Thymus (tissue), 14 donors: ENCODE measurements at places on chromosomes 5 and 9. TPM values are rescaled to one million over a fixed set of nuclear protein-coding genes. Genes with fewer than 3 reads are reported as not detected.
A peak's percentile ranks its signal among the peaks of the same experiment; 100 is the strongest.

Gene JADE2
- total RNA-seq = 11.8 TPM

DNA sequence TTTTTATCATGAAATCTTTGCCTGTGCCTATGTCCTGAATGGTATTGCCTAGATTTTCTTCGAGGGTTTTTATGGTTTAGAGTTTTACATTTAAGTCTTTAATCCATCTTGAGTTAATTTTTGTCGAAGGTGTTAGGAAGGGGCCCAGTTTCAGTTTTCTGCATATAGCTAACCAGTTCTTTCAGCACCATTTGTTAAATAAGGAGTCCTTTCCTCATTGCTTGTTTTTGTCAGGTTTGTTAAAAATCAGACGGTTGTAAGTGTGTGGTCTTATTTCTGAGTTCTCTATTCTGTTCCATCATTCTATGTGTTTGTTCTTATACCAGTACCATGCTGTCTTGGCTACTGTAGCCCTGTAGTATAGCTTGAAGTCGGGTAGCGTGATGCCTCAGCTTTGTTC, 55.9 kb downstream of the YTHDC2 start:
- H3K36me3 ChIP-seq = peaks cover 20% of the 10 kb centered on the region
- H3K4me3 ChIP-seq = no peak overlapping the region
- no peak overlapping the region for H3K27ac ChIP-seq
- no peak for DNase-seq
- no peaks in the 10 kb centered on the region for H3K4me1 ChIP-seq

DNA sequence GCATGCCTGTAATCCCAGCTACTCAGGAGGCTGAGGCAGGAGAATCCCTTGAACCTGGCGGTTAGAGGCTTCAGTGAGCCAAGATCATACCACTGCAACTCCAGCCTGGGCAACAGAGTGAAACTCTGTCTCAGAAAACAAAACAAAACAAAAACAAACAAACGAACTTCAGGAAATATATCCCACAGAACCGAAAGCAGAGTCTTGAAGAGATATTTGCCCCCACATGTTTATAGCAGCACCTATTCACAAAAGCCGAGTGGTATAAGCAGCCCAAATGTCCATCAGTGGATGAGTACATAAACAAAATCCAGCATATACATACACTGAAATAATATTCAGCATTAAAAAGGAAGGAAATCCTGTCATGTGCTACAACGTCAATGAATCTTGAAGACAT, 57.6 kb upstream of the GRIN3A start:
- H3K27ac ChIP-seq = no peak overlapping the region
- no peaks in the 10 kb centered on the region for H3K4me1 ChIP-seq
- H3K4me3 ChIP-seq = no peak overlapping the region
- no peaks in the 10 kb centered on the region for H3K36me3 ChIP-seq

- no peak overlapping the region for H3K27ac ChIP-seq
- H3K36me3 ChIP-seq = no peaks in the 10 kb centered on the region
Measured at GRCh38 chr9:2230362-2230761, 215.2 kb downstream of the SMARCA2 start.

- H3K4me3 ChIP-seq = no peak overlapping the region
- no peak for DNase-seq
- H3K4me1 ChIP-seq = peaks cover 9% of the 10 kb centered on the region
- H3K27ac ChIP-seq = no peak overlapping the region
- no peaks in the 10 kb centered on the region for H3K36me3 ChIP-seq
- peaks cover 15% of the 10 kb centered on the region for H3K27me3 ChIP-seq
Measured at GRCh38 chr9:38073882-38074281, 4.9 kb upstream of the SHB start.

DNA sequence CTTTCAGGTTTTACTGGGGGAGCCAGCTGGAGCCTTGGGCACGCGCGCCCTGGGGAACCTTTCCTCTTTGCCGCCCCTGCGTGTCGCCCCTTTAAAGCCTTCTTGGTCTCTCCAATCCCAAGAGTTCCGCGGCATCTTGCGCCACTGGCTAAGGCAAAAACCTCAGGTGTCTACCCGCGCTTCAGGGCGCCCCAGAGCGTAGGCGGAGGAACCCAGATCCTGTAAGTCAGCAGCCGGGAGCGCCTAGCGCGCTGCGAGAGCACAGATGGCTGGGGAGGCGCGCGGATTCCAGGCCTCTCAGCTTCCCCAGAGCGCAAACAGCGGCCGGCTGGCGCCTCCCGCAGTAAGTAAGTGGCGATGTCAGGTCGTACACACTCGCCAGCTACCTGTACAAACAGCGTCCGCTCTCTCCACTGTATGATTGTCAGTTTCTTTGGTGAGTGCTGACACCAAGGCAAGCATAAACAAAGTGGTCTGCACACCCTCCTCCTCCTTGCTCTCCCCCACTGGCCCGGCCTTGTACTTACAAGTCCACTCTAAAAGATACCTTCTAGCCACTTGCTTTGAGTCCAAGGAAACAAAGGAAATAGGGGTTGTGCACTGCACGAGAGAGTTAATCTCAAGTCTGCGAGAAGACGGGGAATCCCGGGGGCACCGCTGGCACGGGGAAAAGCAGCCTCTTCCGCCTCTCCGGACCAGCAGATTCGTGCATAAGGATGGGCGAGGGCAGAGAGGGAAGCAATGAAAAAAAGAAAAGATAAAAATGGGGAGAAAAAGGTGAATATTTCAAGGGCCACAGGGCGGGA, 2.9 kb downstream of the HTR1A start:
- no peak for DNase-seq
- no peaks in the 10 kb centered on the region for H3K36me3 ChIP-seq
- H3K27ac ChIP-seq = no peak overlapping the region
- H3K4me3 ChIP-seq = no peak overlapping the region
- H3K4me1 ChIP-seq = no peaks in the 10 kb centered on the region
- no peaks in the 10 kb centered on the region for H3K27me3 ChIP-seq

GRCh38 chr5:41918105-41918504, 7.0 kb upstream of the FBXO4 start:
- DNase-seq = no peak
- H3K4me3 ChIP-seq = no peak overlapping the region
- H3K4me1 ChIP-seq = no peaks in the 10 kb centered on the region
- H3K27me3 ChIP-seq = no peaks in the 10 kb centered on the region
- peaks cover 14% of the 10 kb centered on the region for H3K36me3 ChIP-seq

DNA sequence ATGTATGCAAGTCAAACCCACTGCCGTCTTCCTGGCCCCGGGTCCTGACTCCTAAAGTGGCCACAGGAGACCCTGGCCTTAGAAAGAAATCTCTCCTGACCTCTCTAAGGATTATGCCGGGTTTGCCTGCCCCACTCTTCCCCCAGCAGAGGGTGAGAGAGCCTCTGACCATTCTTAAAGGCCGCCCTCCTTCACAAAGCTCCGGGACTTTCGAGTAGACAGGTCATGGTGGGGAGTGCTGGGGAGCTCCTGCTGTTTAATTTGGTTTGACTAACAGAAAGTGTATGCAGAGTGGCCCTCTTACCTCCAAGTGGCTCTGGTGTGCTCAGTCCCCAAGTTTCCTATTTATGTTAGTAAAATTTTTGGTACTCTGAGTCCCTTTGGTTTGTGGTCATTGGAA, 111.8 kb downstream of the LRRC70 start:
- no peak for DNase-seq
- no peaks in the 10 kb centered on the region for H3K27me3 ChIP-seq
- H3K4me3 ChIP-seq = no peak overlapping the region
- H3K4me1 ChIP-seq = no peaks in the 10 kb centered on the region

DNA sequence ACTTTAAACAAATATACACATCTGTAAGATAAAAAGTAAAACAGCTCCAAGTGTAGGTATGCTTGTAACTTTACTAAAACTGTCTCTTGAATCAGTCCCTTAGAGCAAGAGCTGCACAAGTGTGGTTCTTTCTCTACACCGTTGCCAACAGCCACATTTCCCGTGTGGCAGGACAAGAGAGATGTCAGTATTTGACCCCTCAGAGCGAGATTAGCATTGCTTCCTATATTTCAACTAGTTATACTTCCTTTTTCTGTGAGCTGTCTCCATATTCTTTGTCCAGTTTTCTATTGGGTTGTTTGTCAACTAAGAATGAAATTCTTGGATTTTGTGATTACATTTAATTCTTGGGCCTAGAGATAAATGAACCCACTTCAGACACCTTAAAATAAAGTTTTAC, 8.0 kb downstream of the PLIN2 start:
- no peaks in the 10 kb centered on the region for H3K4me1 ChIP-seq
- H3K27ac ChIP-seq = no peak overlapping the region
- H3K27me3 ChIP-seq = no peaks in the 10 kb centered on the region
- H3K36me3 ChIP-seq = peaks cover 39% of the 10 kb centered on the region
- no peak overlapping the region for H3K4me3 ChIP-seq
- DNase-seq = no peak

DNA sequence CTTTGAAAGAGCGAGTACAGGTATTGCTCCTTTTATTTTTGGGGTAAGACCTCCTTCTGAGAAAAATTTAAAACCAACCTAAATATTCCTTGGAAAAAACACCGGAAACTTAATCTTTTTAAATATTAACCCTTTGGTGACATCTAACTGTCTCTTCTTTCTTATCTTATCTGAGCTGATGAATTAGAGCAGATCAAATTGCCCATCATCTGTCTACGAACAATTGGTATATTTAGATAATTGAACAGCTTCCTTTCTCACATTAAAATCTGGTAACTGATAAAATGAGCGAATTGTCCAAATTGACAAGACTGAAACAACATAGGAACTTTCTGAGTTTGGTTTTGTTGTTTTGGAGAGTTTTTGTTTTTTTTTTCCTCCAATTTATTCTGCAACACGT, 2.0 kb downstream of the ISL1 start:
- no peak overlapping the region for H3K4me3 ChIP-seq
- H3K4me1 ChIP-seq = no peaks in the 10 kb centered on the region
- H3K27ac ChIP-seq = no peak overlapping the region
- peaks cover 92% of the 10 kb centered on the region for H3K27me3 ChIP-seq

DNA sequence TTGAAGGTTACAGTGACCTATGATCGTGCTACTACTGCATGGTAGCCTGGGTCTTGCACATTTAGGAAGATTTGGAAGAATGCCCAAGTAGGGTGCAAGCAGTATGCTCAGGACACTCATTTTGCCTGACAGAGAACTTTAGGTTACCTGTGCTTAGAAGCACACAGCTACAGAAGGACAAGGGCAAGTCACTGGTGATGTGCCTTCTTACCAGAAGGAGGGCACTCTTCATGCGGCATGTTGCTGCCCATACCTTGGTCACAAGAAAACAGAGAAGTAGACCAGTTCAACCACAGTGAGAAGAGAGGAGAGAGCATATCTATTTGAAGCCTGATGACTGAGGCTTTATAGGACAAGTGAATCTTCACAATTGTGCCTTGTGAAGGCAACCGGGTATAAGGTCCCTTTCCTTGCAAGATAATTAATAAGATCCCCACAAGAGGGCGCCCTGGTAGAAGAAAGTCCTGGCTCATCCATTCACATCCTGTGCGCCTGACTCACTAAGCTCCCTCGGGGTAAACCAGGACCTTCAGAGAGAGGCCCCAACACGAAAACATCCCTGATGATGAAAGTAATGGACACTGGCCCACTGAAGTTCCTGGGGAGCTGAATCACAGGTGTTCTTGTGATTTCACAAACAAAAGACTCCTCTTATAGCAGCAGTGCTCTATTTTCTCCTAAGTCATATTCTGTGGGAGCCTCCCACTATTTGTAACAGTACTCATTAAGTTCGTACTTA, 38.1 kb upstream of the STARD4 start:
- no peaks in the 10 kb centered on the region for H3K36me3 ChIP-seq
- peak; percentile 94 for DNase-seq
- H3K27me3 ChIP-seq = no peaks in the 10 kb centered on the region
- no peak overlapping the region for H3K4me3 ChIP-seq
- H3K27ac ChIP-seq = peak overlapping the region; percentile 21

DNA sequence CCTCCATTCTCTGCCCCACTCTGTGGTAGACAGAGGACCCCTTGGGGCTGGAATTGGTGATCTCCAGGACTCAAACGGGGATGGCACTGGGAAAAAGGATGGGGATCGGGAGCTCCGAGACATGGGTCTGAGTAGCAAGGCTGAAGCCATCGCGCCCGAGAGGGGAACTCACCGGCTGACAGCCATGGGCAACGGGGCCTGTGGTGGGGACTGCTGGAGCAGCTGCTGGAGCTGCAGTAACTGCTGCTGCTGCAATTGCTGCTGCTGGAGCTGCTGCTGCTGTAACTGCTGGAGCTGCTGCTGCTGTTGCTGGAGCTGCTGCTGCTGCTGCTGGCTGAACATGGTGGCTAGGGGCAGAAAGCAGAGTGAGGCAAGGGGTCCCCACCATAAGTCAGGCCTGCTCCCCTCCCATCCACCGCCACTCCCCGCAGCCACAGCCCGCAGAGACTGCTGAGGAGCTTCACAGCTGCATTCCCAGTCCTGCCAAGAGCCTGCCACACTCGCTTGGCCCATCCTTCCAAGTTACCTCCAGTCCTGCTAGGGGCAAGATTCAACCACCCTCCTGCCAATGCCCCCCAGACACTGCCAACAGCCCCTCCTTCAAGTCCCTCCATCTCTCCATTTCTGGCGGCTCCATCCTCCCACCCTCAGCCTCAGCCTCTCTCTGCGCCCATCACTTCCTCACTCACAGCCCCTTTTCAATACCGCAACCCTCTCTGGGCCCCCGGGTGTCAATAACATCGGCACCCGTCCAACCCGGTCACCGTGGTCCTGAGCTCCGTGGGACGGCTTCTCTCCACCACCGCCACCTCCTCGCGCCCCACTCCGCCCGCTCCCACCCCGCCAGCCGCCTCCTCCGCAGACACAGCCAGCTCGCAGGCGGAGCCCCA, 611 bp downstream of the CIZ1 start:
- H3K4me3 ChIP-seq = peak overlapping the region; percentile 66
- no peak overlapping the region for H3K27ac ChIP-seq
- H3K4me1 ChIP-seq = peaks cover 27% of the 10 kb centered on the region
- peaks cover 29% of the 10 kb centered on the region for H3K36me3 ChIP-seq

DNA sequence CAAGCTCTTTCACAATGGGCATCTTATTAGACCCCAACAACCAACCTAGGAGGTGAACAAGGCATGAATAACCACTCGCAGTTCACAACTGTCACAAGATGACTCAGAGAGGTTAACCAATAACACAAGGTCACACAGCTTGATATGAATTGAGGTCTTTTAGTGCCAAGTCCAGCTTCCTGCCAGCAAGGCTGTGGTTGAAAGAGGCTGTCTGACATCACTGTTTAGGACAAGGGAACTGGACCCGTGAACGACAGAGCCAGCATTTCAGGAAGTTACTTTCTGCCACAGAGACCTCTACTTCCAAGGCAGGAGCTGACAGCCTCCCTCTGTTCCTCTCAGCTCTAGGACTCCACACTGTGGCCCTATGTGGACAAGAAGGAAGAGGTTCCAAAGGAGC, 53.4 kb upstream of the ALDH1B1 start:
- H3K36me3 ChIP-seq = no peaks in the 10 kb centered on the region
- DNase-seq = no peak

Gene CKS2
- total RNA-seq = 245 TPM

Gene IFNK
- not detected for total RNA-seq

- H3K36me3 ChIP-seq = no peaks in the 10 kb centered on the region
- H3K27ac ChIP-seq = no peak overlapping the region
- H3K4me3 ChIP-seq = no peak overlapping the region
- no peak for DNase-seq
Measured at GRCh38 chr9:31445960-31446359, 938.5 kb upstream of the ACO1 start.

Gene MLANA
- total RNA-seq = not detected

Gene FOXD4L4
- total RNA-seq = 0.09 TPM

Gene IQGAP2
- 20.7 TPM for total RNA-seq

- DNase-seq = no peak
- H3K27ac ChIP-seq = no peak overlapping the region
- no peaks in the 10 kb centered on the region for H3K27me3 ChIP-seq
- no peak overlapping the region for H3K4me3 ChIP-seq
- H3K4me1 ChIP-seq = no peaks in the 10 kb centered on the region
Measured at GRCh38 chr5:84425365-84425881, 40.7 kb upstream of the EDIL3 start.

- H3K27ac ChIP-seq = no peak overlapping the region
- no peak overlapping the region for H3K4me3 ChIP-seq
- H3K36me3 ChIP-seq = no peaks in the 10 kb centered on the region
- H3K4me1 ChIP-seq = no peaks in the 10 kb centered on the region
- no peak for DNase-seq
Measured at GRCh38 chr5:17930346-17930745, 296.1 kb downstream of the TAF11L14 start.
